ENCODE measurements at places on chromosomes 3 and 15. TPM values are rescaled to one million over a fixed set of nuclear protein-coding genes. Genes with fewer than 3 reads are reported as not detected.

Gene ASB14
- not detected for total RNA-seq

Gene SKOR1
- total RNA-seq = not detected

Gene GOLGA6A
- not detected for total RNA-seq

Gene ACVR2B
- 18.7 TPM for total RNA-seq

Gene INO80
- total RNA-seq = 26.7 TPM

Gene PLSCR2
- 0.62 TPM for total RNA-seq

Gene AADACL2
- total RNA-seq = not detected

Gene HTR3E
- total RNA-seq = not detected

Gene ULK3
- total RNA-seq = 32.0 TPM

Gene TUSC7
- total RNA-seq = not detected

Gene PDCD6IP
- 114 TPM for total RNA-seq

GRCh38 chr3:143040261-143040879 is 39.0 kb downstream of the U2SURP start:
- peak; percentile 37 for DNase-seq

DNA sequence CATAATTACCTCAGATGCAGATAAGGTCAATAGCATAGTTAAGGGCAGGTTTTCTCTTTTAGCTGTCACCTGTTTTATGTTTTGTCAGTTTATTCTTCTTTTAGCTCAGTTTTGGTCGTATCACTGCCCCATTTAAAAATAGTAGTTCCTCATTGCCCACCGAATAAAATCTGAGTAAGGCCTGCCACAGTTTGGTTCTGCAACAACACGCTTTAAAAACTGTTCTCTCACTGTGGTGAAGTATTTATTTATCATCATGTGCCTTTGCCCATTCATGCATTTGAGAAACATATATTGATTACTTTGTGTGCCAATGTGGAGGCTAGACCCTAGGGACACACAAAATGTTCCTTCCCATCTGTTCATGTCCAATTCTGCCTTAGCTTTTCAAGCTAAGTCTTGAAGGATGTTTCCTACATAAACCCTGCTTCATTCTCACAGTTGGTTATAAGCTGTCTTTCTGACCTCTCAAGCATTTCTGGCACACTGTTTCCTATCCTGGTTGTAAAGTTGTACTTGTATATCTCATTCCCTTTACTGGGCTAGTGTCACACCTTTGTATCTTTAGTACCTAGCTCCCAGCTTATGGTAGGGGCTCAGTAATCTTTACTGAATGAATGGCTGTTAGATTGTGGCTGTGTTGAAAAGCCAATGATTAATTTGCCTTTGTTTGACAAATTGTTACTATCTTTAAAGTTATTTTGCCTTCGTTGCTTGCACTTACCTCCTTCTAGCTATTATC is 23.9 kb downstream of the AKAP13 start:
- no peak for DNase-seq

DNA sequence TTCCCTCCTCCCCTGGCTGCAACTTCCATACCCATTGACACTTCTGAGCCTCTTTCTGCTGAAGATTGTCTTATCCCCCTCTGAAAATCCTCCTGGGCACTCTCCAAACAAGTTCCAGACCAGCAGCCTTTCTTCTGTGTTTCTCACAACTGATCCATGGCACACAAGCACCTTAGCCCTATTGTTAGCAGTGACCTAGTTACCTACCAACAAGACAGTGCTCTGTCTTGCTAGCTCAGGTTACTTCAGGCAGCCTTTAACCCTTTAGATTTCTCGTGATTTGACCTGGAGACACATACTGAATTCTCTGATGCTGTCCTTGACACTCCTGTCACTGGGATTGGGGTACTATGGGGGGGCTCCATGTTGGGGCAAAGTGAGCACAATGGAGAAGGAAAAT is 82.1 kb downstream of the GTF2E1 start:
- no peak for DNase-seq

GRCh38 chr3:179016979-179017670 is 54.5 kb downstream of the ZMAT3 start:
- no peak for DNase-seq

DNA sequence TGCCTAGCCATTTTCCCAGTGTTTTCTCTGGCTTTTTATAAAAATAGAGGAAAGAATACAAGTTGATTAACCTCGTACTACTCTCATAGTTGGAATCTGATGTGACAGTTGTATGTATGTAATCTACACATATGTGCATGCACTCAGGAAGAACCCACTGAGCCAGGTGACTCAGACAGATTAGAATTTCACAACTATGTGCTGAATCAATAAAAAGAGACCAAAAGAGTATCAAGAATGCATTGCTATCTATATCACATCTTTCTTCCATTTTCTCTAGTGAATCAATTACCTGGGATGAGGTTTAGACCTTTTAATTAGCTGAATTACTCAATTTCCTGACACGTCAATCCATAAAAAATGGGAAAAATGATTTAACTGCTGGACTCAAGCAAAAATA is 319.3 kb upstream of the ATP10A start:
- DNase-seq = no peak

DNA sequence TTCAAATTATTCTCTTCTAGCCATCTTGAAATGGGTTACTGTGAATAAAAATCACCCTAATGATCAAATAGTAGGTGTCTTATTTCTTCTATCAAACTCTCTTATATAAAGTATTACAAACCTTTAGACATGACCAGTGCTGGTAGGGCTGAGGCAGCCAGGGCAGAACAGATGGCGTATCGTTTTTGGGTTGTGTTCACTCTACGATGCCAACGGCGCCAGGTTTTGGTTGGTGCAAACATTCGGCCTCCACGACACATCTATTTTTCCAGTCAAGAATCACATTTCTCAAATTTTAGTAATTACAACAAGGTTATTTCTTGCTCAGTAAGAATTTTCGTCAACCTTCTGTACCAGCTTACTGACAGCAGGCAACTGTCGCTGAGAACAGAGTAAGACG is 2.2 kb downstream of the RPL4 start:
- no peak for DNase-seq

- DNase-seq = peak; percentile 16
Observed at GRCh38 chr3:86958534-86958933, 32.4 kb downstream of the VGLL3 start.

GRCh38 chr15:74545086-74545485 is 4.1 kb downstream of the ARID3B start:
- DNase-seq = no peak

GRCh38 chr15:59340325-59340724 is 32.3 kb downstream of the MYO1E start:
- DNase-seq = no peak

DNA sequence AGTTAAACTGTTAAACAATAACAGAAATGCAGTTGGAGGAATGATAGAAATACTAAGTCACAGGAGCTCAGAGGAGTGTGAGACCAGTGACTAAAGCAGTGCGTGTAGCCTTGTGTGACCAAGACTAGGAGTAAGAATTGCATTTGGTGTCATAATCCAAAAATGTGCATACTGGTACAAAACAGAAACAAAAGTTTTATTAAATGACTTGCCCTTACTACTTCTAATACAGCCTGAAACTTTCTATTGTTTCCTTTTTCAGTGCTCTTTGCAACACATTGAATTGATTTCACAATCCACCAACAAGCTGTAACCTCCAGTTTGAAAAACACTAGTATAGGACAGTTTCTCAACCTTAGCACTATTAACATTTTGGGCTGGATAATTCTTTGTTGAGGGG is 17.1 kb downstream of the SNX1 start:
- no peak for DNase-seq

- DNase-seq = no peak
Observed at GRCh38 chr3:183490211-183490601, 61.8 kb upstream of the MCF2L2 start.

DNA sequence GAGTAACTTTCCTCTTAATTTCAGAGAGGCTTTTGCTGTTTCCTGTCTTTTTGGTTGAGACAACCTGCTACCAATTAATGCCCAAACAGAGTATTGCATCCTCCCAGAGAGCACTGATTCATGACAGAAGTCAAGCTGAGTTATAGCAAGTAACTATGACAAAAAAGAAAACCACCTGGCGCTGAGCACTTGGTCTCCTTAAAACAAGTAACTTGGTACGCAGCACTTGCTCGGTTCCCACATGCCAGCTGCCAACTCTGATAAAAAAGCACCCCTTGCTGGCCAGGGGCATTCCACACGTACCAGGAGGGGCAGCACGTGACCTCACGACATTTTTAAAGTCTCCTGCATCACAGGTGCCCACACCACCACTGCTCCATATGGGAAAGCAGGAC is 13.5 kb upstream of the MYO5C start:
- no peak for DNase-seq

DNA sequence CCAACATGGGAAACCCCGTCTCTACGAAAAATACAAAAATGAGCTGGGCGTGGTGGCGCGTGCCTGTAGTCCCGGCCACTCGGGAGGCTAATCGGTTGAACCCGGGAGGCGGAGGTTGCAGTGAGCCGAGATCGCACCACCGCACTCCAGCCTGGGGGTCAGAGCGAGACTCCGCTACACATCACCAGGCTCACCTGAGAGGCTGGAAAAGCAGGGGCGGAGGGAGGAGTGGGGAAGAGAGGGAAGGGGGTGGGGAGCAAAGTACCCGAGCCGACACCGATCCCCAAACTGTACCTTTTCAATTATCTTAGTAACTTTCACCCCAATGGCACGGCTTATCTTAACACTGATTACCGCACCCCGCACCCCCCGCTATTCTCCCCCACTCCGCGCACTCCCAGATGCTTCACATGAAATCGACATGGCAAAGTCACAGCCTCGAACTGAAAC is 46.4 kb upstream of the SYNM start:
- no peak for DNase-seq

- no peak for DNase-seq
Observed at GRCh38 chr3:11566916-11567315, 76.8 kb downstream of the VGLL4 start.

- no peak for DNase-seq
Observed at GRCh38 chr15:73022161-73022560, 30.1 kb upstream of the NEO1 start.

DNA sequence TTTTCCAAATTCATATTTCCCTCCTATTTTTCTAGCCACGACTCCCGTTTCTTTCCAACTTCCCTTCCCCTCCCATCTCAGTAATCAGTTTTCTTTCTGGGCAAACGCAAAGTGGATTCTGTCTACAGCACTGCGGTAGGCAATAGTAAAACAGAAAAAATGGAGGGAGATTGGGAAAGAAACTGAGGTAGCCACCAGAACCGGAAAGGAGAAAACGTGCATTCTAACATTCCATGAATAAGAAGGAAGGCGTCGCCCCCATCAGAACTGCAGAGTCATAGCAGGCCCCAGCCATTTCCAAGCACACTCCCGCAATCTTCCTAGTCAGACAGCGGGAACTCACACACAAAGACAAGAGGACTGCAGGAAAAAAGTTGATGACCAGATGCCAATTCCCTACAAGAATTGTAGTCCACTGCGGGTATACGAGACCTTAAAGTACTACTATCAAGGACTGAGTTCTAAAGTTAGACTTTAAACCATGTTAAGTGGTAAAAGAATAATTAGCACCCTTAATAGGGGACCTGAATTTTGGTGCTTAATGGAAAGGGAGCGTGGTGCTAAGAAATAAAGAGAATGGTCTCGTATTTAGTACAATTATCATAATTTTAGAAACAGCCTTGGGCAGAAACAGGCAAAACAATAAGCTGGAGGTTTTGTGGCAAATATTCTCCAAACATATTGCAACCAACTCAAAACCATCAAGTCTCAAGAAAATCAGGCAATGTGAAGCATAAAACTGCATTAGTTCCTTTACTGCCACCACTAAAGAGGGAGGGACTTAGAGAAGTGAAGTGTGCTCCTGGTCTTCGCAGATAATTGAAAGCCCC is 1.4 kb downstream of the PFN2 start:
- DNase-seq = no peak

DNA sequence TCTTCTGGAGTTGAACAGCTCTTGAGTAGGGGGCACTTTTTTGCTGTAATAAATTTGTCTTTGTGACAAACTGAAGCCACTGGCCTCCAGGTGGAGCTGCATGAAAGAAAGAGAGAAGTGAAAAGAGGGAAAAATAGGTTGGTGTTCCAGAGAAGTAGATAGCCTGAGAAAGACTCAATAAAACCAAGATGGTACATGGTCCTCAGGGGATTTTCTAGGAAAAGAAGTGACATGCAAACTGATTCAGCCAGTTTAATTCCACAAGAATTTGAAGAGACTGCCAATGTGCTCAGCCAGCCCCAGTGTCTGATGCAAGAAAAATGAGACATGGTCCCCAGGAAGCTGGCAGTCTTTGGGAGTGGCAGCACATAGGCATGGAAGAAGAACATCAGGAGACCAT is 152.7 kb downstream of the CD47 start:
- DNase-seq = no peak

- no peak for DNase-seq
Observed at GRCh38 chr3:187084580-187084979, 54.7 kb downstream of the RPL39L start.

DNA sequence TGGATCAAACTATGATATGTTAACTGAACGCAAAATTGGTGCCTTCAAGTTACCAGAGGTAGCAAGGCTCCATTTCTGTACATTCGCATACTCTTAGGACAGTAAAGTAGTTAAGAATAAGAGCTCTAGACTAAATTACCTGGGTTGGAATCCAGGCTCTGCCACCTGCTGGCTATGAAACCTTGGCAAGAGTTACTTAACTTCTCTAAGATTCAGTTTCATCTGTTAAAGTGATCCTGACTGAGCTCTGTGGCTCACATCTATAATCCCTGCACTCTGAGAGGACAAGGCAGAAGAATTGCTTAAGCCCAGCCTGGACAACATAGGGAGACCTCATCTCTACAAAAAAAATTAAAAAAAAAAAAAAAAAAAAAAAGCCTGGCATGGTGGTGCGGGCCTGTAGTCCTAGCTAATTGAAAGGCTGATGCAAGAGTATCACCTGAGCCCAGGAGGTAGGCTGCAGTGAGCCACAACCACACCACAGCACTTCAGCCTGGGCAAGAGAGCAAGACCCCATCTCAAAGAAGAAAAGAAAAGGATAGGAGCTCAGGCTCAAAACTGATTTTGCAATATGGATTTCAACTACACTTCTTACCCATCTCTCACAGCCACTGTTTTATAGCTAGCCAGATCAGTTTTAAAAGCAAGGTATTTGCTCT is 21.3 kb downstream of the GSK3B start:
- DNase-seq = no peak

DNA sequence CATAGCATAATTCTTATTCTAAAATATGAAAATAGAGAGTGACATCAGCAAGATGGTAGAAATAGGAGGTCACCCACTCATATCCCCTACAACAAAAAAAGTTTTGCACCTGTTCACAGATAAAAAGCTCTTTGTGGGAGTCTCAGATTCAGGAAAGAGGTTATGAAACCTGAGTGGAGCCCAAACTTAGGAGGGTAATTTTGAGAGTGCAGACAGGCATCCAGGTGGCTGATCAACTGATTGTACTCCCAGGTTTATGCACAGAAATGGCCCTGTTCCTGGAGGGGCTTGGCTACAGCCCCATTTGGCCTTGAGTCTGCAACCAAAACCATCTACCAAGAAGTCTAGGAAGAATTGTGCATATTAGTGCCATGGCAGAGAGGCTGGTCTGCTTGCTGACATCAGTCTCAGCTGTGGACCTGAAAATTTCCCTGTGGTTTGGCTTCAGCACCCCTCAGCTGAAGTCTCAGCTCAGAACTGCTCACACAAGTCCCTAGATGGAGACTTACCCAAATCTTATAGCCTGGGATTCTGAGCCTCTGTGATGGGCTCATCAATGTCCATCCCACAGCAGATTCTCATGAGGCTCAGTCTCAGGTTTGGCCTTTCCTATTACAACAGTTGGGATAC is 291.6 kb downstream of the IL20RB start:
- no peak for DNase-seq

- DNase-seq = no peak
Observed at GRCh38 chr3:24432989-24433388, 61.7 kb downstream of the THRB start.

GRCh38 chr15:59491062-59491461 is 53.1 kb downstream of the FAM81A start:
- no peak for DNase-seq

Data from kidney epithelial cell (primary cell).